ENCODE measurements at places on chromosomes 6 and 20.

DNA sequence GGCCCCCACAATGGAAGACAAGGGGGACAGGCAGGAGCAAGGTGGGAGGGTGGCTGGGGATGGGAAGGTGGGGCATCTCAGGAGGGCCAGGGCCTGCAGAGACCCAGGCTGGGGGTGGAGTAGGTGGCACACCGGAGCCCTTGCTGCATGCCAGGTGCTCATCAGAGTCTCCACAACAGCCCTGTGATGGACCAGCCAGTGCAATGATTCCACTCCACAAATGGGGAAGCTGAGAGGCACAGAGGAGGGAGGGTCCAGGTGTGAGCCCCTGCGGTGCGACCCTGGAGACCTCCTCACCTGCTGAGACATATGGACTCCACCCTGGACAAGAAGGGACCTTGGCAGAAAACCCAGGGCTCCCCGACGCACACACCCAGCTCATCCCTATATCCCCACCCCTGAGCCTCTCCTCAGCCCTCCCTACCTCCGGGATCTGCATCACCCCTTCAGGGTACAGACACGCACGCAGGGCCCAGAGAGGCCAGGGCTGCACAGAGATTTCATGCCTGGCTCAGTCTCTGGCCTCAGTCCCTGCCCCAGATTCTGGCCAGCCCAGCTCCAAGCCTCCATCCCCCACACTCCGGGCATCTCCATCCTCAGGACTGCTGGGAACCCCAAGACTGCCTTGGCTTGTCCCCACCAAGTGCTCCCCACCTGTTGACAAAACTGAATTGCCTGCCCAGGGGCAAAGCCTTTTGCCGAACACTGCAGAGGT lies 7.1 kb upstream of the GRM4 start:
- no peak for DNase-seq

DNA sequence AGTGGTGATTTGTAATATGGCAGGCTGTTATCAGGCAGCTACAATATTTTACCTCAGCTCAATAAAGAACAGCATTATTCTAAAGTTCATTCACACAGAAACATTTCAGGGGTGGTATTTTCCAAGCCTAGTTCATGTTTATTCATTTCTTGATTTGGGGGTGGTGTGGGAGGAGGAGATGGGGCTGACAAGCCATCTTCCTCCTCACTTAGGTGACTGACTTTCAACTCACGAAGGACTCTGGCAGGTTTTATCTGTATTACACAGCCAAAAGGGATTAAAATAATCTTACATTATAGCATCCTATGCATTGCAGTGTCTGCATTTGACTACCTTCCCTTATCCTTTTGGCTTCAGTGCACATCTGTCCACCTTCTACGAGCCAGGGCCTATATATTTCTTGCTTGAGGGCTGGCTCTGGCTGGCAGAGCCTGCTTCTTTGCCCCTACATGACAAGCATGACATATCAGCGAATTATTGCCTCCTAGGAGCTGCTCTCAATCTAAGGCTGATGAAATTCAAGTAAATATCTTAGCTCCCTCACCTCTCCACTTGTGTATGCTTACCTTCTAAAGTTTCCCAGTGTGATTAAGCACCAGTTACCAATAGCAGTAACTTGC lies 20.0 kb downstream of the KHDRBS2 start:
- no peak for DNase-seq

DNA sequence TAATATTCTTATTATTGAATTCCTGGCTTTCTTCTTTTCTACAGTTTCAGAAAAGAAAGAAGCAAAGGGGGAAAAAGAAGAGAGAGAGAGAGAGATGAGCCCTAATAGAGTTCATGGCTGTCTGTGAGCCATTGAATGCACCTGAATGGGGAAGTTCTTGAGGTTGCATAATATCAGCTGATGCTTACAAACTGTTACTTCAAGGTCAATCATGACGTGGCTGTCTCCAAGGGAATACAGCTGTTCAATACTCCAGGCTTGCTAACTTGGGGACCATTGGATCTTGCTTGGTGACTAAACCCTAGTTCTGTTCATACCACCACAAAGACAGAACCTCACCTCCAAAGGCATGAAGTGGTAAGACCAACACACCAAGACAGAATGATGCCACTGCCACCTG lies 180.4 kb downstream of the ADGRG6 start:
- no peak for DNase-seq

GRCh38 chr6:49892280-49892679 lies 25.9 kb upstream of the CRISP1 start:
- no peak for DNase-seq

- DNase-seq, result no peak
Observed at GRCh38 chr20:20073801-20074371, 21.6 kb downstream of the CFAP61 start.

- DNase-seq, result no peak
Observed at GRCh38 chr20:24445510-24446170, 23.8 kb upstream of the SYNDIG1 start.
